Esophagus muscularis mucosa (tissue), 4 donors: ENCODE measurements at places on chromosomes 4 and X.

- DNase-seq = no peak
Measured at GRCh38 chr4:42306221-42307109, 90.8 kb upstream of the SHISA3 start.

DNA sequence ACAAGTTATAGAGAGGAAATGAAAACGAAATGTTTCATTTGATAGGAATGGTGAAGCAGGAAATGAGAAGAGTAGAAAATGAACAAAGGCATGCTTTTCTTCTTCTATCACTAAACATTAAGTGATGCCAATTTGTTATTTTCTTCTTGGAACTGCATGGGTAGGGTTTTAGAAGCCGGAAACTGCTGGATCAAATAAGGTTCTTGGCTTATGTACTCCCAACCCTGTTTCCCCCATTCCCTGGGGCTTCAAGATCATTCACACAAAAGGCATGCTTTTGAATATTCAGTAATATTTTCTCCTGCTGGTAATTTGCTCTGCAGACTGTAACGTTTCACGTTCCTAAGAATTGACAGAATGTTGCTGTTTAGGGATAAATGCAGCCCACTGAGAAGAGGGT, 224.1 kb downstream of the NLGN4X start:
- DNase-seq = no peak

- no peak for DNase-seq
Measured at GRCh38 chrX:24777660-24778059, 83.9 kb downstream of the POLA1 start.

- no peak for DNase-seq
Measured at GRCh38 chrX:104166735-104167436, 633 bp downstream of the FAM199X start.

DNA sequence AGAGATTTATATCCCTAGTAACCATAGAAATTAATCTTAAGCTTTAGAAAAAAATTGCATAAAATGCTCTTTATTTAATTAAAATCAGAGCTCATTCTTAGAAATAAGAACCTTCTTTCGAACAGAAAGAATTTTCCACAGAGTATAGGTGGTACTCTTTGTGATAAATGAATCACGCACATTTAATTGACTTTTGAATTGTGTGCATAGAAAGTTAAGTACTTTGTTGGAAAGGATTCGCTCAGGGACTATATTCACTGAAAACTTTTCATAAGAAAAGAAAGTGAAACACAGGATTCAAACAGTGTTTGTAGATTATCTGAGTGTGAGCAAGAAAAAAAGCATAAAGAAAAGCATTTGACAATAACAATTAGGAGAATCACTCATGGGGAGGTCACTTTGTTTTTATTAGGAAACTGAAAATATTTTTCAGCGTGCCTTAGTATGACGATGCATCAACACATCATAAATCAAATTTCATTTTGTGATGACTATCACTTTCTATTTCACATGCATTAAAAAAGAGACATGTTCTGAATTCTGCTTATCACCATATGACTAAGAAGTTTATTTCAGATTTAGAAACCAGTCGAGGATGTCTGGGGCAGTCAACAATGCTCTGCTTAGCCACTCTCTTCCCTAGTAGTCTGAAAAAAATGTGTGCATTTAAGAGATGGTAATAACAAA, 49.5 kb downstream of the STX18 start:
- no peak for DNase-seq

DNA sequence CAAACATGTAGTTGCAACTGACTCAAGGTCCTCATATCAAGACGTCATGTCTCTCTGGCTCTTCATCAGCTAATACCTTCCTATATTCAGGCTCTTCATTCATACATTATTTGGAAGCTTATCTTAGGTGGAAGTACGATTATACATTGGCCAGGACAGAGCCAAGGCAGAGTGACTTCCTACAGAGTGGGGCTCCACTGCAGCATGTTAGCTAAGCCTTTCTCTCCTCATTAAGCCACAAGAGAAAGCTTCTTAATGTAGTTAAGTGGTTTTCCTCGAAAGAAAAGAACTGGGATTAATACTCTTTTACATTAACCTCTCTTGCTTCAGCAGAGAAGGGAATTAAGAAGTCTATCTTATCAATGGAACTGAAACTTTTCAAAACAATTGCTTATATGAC, 15.0 kb downstream of the C4orf33 start:
- no peak for DNase-seq

DNA sequence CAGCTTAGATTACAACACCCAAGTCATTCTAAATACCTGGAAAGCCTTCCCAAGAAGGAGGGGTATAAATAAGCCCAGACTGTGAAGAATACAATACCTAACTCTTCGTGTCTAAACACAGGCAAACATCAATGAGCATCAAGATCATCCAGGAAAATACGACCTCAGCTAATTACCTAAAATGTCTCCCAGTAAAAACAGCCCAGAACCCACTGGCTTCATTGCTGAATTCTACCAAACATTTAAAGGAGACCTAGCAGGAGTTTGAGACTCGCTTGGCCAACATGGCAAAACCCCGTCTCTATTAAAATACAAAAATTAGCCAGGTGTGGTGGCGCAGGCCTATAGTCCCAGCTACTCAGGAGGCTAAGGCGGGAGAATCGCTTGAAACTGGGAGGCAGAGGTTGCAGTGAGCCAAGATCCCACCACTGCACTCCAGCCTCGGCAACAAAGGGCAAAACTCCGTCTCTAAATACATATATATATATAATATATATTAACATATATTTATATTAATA, 19.1 kb upstream of the HSFX4 start:
- no peak for DNase-seq

GRCh38 chrX:119240356-119240755, 4.3 kb downstream of the PGRMC1 start:
- DNase-seq = no peak

GRCh38 chr4:7904952-7905915, 34.4 kb downstream of the AFAP1 start:
- no peak for DNase-seq

DNA sequence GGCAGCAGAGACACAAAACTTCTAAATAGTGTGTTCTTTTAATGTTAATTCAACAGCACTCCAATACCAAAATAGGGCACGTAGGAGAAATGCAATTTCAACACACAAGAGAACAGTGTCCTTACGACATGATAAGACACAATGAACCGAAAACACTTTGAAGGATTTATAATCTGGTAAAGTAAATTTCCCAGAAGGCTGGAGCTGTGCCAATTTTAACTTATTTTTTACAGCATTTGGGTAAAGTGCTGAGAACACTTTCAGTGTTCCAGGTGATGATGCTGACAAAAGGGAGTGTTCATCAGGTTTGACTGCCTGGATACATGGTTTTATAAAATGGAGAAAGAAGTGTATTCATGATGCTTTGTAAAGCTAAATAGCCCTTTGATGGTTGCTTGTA, 76.5 kb downstream of the MAPK10 start:
- no peak for DNase-seq

- no peak for DNase-seq
Measured at GRCh38 chr4:139965789-139966188, 188.2 kb downstream of the MAML3 start.

DNA sequence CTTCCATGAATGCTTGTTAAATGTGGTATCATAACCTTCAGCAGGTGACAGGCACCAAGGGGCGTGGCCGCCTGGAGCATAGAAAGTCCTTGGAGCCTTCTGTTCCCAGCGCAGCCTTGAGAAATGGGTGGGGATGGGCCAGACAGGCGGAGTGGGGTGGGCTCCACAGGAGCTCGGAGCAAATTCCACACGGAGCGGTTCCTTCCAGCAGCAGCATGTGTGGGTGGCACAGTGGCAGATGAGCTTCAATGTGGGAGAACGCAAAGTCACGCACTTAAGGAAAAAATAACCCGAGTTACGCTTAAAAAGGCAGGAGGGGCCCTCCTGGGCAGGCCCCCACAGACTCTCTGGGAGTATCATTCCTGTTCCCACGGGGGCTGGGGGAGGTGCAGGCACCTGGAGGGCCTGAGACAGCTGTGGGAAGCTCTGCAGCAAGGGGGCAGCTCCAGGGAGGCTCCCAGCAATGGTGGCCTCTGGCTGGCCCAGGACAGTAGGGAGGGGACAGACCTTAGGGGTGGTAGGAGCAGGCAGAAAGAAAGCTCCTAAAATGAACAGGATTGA, 15.3 kb downstream of the TMEM271 start:
- DNase-seq = peak; percentile 55

DNA sequence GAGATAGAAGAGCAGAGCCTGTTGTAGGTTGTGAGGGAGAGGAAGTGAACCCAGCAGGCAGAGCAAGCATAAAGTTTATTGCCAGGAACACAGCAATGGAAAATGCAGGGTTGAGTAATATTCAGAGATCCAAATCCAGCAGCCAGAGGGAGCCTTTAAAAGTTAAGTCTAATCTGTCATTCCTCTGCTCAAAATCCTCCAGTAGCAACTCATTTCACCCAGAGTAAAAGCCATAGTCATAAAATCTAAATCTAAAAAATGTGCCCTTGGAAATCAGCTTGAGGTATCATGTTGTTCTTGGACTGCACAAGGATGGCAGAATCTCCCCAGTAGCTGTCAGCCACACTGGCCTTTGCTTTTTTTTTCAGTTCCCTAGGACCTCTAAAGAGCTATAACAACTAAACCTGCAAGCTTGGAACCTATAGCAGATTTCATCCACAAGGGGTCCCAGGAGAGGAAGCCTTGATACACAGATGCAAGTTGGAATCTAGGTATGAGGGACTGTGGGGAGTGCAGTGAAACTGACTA, 62.9 kb upstream of the FRAS1 start:
- DNase-seq = no peak

DNA sequence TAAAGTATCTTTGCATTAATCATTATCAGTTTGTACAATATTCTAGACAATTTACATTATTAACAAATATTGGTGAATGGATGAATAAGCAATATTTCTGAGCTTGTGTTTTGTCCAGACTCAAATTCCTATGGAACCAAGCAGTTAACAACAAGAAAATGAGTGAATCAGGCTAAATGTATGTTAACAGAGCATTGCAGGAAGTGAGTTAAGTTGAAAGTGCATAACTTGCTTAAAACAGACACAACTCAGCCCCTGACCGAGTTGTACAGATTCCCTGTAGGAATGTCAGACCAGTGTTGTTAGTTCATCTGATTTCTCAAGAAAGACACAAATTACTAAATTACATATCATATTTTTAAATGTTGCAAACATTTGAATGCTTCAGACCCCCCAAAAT, 23.7 kb upstream of the CSN1S1 start:
- DNase-seq = no peak

- no peak for DNase-seq
Measured at GRCh38 chrX:2576793-2577192, 76.0 kb upstream of the DHRSX start.

DNA sequence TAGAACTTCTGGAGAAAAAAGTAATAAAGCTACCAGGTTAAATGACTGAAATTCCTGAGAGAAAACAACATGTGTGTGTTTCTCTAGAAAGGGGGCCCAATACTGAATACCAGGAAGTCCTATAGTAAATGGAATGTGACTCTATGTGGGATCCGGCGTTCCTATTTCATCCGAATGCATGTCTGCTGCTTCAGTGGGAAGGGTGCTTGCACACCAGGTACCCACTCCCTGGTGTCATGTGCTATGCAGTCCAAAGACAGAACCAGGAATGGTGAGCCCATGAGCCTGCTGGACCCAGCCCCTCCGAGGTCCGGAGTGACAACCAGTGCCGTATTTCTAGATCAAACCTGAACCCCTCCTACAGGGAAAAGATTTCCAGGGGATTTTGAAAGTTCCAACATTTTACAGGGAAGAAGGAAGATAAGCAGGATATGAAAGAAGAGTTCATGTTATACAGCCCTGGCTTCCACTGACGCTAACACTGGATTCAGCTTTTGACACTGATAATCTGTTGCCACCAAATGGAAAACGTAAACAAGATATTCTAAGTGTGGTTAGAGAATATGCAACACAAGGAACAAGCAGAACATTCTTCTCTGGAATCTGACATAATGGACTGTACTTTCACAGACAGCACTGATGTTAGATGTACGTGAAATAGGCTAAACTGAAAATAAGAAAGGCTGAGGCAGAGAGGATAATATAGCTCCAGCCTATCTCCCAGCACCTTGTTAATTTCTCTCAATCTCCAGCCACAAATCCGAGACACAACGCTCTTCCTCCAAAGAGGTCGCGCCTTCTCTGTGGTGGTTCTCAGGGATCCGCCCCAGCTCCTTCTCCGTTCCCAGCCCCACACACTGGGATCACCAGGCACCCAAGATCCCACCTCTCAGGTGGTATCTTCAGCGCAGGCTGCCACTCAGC, 725 bp upstream of the CXCL1 start:
- no peak for DNase-seq

DNA sequence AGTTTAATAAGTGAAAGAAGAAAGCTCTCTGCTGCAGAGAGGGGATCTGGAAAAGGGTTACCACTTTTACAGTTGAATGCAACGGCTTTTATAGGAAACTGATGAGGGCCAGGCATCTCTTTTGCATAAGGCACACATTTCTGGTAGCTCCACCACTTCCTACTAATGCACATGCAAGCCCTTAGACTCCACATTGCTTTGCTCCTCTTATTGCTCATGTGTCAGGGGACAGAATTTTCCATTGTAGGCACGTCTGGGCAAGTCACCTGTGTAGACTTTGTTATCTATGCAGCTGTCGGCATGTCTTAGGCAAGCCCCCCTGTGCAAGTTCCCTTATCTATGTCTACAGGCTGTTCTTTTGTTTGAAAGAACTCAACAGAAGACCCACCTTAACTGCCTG, 294.6 kb upstream of the STS start:
- no peak for DNase-seq

DNA sequence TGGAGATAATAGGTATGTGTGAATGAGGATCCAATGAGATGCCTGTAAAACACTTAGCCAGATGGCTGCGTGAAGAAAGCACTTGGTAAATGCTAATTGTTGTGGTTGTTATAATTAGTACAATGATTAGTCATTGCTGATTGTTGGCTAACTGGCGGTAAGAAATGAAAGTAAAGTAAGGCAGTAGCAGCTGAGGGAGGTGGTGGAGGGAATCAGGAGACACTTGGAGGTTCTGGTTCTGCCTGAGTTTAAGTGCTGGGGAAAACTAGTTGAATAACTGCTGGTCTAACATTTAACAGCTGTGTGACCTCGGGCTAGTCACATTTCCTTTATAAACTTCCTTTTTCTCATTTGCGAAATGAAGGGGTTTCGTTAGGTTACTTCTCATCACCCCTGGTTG, 30.9 kb downstream of the CD38 start:
- no peak for DNase-seq
